ENCODE measurements at places on chromosomes 3 and 15.

- no peak for DNase-seq
Observed at GRCh38 chr3:50015918-50016317, 72.8 kb upstream of the RBM5 start.

GRCh38 chr15:73994912-73995622 is 551 bp downstream of the PML start:
- peak; percentile 55 for DNase-seq

- DNase-seq = no peak
Observed at GRCh38 chr3:42101481-42101880, 10.3 kb downstream of the TRAK1 start.

- no peak for DNase-seq
Observed at GRCh38 chr3:182349051-182349450, 444.3 kb upstream of the ATP11B start.

DNA sequence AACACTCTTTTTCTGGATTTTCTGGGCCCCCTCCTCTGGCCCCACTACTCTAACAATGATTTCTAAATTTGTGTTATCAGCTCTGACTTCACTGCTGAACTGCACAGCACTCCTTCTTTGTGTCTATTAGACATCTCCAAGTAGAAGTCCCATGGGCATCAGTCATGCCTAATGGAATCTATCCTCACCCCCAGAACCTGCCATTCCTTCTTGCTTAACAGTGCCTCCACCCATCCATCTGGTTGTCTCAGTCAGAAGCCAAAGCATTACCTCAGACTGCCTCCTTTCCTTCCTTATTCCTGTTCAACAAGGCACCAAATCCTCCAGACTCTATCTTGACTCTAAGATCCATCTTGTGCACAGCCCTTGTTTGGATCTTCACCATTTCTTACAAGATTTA is 36.2 kb downstream of the SSR3 start:
- DNase-seq = no peak

- DNase-seq = no peak
Observed at GRCh38 chr3:43998370-43998835, 243.3 kb upstream of the TOPAZ1 start.
